ENCODE measurements at places on chromosomes 11 and 22.

GRCh38 chr11:75556275-75556674 lies 5.8 kb upstream of the SERPINH1 start:
- no peak for DNase-seq

DNA sequence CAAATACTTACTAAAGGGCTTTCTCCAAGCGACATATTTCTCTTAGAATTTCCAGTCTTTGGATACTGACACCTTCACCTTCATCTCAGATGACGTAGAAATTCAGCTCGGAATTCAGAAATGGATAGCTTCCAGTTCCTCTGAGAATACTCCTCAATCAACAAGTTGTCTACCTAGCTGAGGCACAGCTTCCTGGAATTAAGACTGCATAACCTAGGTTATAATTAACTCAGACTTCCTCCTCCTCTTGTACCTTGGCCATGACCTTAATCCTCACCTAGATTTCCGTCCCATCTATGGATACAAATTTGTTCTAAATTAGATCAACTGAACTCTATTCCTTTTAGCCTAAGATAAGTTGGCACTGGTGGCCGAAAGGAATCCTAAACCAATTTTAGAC lies 17.4 kb downstream of the ATP5MG start:
- DNase-seq = no peak

DNA sequence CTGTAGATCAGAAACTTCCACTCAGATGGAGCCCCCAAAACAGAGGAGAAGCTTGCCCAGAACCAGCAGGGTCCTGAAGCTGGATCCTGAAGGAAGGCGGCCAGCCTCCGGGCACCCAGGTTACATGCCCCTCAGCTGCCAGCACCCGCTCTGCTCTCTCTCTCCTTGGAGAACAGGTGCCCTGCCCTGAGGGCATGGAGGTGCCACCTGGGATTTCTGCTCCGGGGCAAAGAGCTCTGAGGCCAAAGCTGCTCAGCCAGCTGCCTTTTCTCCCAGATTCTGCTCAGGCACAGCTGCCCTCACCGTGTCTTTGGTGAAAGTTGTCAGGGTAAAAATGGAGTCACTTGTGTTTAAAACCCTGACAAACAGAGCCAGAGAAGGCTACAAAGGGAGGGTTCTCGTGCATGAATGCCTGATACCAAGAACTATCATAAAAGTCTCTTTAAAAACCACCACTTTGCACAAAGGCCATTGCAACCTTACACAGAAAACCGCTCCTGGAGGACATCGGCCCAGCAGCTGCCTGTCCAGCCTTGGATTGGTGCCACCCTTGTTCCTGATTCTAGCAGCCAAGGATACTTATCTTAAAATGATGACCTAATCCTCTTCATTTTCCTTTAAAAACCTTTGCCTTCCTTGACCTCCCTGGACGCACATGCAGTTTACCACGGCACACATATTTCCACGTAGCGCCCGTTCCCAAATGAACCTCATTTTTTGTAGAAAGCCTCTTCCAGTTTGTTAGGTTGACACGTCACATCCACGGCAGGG lies 140.0 kb downstream of the CACNA1I start:
- DNase-seq = no peak

DNA sequence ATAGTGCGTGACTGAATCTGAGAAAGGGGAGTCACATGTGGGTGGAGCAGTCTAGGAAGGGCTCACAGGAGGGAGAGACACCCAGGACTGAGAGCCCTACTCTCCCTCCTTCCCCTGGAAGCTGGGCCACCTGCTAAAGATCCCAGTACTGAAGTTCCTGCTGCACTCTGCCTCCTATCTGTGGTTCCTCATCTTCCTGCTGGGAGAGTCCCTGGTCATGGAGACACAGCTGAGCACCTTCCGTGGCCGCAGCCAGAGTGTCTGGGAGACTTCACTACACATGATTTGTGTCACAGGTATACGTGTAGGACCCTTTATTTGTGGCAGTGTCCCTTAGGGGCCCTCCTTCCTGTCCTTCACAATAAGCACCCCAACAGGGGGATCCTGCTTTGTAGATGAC lies 19.3 kb downstream of the ART5 start:
- no peak for DNase-seq

GRCh38 chr11:78810559-78811009 lies 235.9 kb upstream of the NARS2 start:
- DNase-seq = no peak

DNA sequence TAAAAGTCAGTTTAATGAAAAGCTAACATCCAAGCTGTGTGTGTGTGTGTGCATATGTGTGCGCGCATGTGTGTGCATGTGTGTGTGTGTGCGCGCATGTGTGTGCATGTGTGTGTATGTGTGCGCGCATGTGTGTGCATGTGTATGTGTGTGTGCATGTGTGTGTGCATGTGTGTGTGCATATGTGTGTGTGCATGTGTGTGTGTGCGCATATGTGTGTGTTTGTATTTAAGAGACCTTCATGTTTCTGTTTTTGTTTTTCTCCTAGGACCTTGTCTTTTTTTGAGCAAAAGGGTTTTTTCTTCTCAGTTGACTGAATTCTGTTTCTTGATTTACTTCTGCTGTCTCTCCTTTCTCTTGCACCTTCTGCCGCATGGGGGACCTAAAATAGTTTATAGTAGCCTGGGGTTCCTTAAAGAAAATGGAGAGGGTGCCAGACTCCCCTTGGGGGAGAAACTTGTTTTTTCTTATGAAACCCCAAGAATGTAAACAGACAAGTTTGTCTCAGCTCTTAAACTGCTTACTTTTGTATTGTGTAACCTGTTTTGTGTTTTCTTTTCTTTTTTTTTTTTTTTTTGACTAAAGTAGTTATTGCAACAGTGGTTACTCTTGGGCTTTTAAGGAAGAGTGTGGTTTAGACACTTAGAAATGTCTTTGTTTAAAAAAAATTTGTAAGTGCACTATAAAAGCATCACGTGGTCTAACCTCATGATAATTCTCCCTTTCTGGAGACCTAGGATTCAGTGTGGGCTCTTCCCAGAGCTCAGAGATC lies 53.0 kb downstream of the OSBPL5 start:
- DNase-seq = no peak

- DNase-seq = no peak
These were observed 3.6 kb upstream of the ARAP1 start for GRCh38 chr11:72755713-72756285.

DNA sequence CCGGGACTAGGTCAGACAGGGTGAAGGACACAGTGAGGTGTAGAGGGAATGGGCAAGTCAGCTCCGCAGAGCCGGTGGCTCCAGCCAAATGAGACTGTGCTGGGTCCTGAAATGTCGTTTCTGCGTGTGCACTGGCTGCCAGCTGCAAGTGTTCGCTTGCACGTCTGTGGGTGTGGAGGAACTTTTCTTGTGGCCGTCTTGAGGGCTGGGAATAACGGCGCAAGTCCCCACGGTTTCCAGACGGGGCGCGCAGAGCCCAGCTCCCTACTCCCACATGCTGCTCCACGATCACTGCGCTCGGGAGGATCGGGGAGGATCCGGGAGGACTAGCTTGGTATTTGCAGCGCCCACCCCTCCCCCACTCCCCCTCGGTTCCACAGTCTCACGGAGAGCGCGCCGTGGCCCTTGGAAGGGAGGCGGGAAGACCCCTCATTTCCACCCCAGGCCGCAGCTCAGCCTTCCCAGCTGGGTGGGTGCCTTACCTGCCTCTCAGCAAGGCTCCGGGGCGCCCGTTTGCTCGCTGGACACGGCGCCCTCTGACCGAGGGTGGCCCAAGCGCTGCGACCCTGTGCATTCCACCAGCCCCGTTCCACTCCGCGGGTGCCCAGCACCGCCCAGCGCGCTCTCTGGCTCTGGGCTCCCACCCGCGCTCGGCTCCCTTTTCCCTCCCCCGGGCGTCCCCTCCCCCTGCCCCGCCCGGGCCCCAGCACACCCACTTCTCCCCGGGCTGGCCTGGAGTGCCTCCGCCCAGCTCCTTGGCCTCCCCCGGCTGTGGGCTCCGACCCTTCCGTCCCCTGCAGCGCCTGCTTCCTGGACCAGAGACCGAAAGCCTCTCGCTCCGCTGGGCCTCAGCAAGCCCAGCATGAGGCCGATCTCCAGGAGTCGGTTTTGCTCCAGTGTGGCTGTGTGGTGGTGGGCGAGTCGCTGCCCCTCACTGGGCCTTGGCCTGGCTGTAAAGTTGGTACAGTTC lies at the start of gene KCNE3:
KCNE3 (minus strand) TSS at position 634 of the 970 bp plus-strand sequence. CDS start 9,986 bp downstream, outside the sequence.
- no peak for DNase-seq

DNA sequence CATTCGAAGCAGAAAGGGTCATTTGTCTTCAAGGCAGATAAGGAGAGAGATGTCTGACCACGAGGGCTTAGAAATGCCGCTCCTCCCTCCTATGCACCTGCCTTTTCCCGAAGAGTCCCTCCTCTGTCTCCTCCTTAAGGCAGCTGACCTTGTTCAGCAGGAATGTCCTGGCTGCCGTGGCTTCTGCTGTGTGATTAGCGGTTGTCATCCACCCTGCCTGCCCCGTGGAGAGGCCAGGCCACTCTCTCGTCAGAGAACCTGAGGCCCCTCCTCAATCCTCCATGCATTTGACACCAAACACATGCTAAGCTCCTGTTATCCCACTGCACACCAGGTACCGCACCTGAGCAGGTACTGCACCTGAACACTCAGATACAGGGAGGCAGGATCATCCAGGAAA lies 834.6 kb downstream of the TBC1D22A start:
- DNase-seq = no peak

DNA sequence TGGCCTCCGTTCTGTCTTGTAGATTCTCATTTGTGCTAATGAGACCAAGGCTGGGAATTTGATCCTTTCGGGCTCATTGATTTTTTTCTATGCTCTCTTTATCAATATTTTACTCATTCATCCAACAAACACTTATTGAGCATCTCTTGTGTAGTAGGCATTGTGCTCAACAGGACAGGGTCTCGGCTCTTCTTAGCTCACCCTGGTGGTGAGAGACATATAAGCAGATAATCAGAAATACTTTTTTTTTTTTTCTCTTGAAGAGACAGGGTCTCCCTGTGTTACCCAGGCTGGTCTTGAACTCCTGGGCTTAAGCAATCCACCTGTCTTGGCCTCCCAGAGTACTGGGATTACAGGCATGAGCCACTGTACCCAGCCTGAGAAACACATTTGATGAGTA lies 48.0 kb upstream of the SLC5A1 start:
- DNase-seq = no peak

DNA sequence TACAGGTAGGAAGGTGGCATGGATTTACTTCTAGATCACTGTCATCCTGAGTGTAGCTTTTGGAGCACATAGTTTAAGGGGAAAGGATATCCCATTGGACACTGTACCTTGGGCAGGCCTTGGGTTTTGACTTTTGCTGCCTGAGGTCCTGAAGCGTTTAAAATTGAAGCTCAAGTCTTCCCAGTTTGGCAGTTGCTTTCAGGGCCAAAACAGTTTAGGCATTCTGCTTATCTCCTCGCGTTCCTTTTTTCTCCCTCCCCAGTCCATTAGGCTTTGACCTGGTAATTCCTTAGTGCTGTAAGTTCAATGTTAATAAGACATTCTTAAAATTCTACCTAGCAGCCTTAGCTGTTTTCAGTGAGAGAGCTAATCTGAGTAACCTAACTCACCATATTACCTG lies 35.7 kb downstream of the CSTF3 start:
- DNase-seq = no peak

- DNase-seq = no peak
These were observed 4.4 kb downstream of the C11orf86 start for GRCh38 chr11:66979336-66979980.

GRCh38 chr11:122025757-122026156 lies 90.3 kb downstream of the BLID start:
- DNase-seq = no peak

DNA sequence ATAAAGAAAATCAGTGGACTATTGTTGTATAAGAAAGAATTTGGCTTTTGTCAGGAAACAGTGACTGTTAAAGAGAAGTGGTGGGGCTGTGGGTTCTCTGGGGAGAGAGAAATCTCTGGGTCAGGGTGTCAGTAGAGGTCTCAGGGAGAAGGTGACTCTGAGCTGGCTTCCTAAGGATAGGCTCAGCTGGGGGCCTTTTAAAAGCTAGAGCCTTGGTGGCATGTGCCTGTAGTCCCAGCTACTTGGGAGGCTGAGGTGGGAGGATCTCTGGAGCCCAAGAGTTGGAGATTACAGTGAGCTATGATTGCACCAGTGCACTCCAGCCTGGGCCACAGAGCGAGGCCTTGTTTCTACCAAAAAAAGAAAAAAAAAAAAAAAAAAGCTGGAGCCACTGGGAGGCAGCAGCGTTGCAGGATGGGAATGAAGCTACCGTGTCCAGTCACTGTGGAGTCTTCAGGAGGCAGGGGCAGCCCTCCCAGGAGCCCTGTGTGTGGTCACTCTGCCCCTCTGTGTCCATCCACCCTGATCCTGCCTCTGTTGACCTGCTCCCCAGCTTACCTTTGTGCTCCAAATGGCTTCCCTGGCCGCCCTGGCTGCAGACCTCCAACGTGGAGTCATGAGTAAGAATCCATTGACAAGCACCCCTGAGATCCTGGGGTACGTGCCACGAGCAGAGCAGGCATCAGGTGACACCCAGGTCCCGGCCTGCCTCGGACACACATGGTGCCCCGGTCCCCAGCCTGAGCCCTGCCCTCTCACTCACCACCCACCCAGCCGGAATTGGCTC lies 5.4 kb upstream of the MIF start:
- DNase-seq = no peak

DNA sequence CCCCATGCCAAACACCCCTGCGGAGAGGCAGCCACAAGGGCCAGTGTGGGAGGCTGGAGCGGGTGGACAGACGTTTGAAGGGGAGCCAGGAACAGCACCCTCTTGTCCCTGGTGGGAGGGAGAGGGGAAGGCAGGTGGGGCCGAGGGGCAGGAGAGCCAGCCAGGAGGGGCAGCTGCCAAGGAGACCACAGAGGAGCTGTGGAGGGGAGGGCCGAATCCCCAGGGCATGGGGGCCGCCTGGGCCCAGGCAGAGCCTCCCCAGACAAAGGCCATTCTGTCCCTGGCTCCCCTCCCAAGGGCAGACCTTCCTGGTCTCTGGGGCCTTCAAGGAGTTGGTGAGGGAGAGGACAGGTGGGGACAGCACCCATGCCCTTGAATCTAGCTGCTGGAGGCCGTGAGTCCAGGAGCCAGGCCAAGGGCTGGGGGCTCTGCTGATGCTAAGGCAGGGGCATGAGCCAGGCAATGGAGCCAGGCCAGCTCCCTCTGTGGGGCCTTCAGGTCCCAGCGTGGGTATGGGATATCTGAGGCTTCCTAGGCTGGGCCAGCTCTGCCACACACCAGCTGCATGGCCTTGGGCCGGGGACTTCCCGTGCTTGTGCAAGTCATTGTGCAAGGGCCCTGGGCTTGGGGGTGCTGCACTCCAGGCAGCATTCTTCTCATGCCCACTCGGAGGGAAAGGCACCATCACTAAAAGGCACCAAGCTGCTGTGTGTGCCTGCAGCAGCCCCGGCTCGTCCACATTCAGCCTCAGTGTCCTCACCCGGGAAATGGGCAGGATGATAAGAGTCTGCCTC lies 11.4 kb downstream of the EMID1 start:
- no peak for DNase-seq

- no peak for DNase-seq
These were observed 41.8 kb upstream of the HSD17B12 start for GRCh38 chr11:43638717-43639116.

DNA sequence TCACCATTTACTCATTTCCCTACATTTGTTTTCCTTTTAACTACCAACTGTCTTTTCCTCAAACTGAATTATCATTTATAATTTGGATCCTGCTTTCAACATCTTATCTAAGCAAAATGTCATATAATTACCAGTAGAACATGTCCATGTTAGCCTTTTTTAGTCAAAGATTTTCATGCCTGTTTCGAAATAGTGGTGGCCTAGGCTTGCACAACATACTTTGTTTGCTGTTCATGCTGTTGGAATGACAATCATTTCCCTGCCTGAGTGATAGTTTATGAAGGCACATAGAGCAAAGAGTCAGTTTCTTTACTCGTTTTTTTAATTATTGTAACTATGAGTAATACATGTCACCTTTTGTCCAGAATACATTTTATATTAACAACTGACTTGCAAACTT lies 144.3 kb upstream of the ANO3 start:
- DNase-seq = no peak

All from NCI-H510A treated with DMSO at 0.1 percent for 48 hours (cell line).